ENCODE measurements at places on chromosomes 11 and 22. TPM values are rescaled to one million over a fixed set of nuclear protein-coding genes. Genes with fewer than 3 reads are reported as not detected.

GRK2 gene
- 32.2 TPM for total RNA-seq

BAIAP2L2 gene
- total RNA-seq, result 8.3 TPM

KRTAP5-11 gene
- not detected for total RNA-seq

AIFM3 gene
- 3.5 TPM for total RNA-seq

MOGAT2 gene
- total RNA-seq, result not detected

MALAT1 gene
- 68.8 TPM for total RNA-seq

ELF5 gene
- total RNA-seq, result not detected

SLC22A9 gene
- not detected for total RNA-seq

MPEG1 gene
- not detected for total RNA-seq

PYGM gene
- 0.69 TPM for total RNA-seq

SEZ6L gene
- total RNA-seq, result not detected

CSF2RB gene
- not detected for total RNA-seq

CHRDL2 gene
- 5.0 TPM for total RNA-seq

CACNA1I gene
- 0.06 TPM for total RNA-seq

All from A549 treated with dexamethasone at 1 μM for 4 hours (cell line).